Muscle of back (tissue), 13 donors: ENCODE measurements at places on chromosomes 2 and 18. TPM values are rescaled to one million over a fixed set of nuclear protein-coding genes. Genes with fewer than 3 reads are reported as not detected.

DLX1 gene
- 0.25 TPM for polyA plus RNA-seq

TBC1D8 gene
- polyA plus RNA-seq = 16.0 TPM

NDC80 gene
- polyA plus RNA-seq = 17.4 TPM

GRCh38 chr2:230938516-230939065 lies 13.5 kb upstream of the GPR55 start:
- DNase-seq = no peak

GRCh38 chr2:23106242-23106785 lies 278.7 kb upstream of the KLHL29 start:
- peak; percentile 13 for DNase-seq

- DNase-seq = no peak
Measured at GRCh38 chr2:236056141-236056540, 112.0 kb downstream of the GBX2 start.

CNOT11 gene
- 38.2 TPM for polyA plus RNA-seq

CACNB4 gene
- polyA plus RNA-seq = 4.8 TPM

DNA sequence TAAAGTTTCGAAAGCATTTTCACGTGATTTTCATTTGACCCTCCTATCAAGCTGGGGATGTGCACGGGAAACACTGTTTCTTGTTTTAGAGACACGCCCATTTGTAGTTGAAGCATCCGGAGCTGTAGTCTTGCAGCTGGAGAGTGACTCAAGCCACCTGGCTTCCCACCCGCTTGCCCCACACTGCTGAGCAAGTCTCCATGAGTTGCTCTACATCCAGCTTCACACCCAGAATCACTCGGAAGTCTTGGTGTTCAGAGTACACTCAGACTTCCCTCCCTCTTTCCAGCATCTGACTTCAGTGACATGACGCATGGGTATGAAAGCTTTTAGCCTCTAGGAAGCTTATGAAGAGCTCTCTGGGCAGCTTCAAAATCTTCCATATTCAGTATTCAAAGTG lies 262.4 kb downstream of the NBAS start:
- DNase-seq = no peak

DNA sequence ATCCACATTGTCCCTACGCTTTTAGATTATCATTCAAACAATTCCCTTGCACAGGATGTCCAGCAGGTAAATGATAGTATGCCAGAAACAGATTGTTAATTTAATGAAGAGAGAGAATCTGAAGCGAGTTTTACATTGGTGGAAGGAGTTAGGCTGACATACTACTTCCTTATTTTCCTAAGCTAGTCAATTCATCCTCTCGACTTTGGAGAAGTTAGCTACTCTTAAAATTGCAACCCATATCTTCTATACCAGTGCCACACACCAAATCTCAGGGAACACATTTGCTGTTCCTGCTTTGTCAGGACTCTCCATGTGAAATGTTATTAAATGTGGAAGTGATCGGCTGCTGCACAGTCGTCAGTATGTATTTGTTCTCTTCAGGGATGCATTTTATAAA lies 249.2 kb downstream of the NAPG start:
- DNase-seq = no peak

DNA sequence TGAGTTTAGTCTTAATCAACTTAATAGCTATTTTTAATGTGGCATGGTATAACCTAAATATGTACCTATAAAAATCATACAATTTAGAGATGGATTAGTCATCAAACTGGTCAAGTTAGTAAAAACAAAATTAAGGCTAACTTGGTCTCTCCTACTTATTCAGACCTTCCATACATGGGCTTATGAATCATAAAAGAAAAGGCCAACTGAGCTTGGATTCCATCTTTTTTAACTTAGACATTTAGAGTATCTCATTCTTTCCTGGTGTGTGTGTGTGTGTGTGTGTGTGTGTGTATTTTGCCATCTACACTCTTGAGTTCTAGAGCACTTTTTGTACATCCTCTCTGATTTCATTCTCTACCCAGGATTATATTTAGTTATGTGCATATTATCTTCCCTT lies 637.5 kb downstream of the PLCL1 start:
- DNase-seq = no peak

DNA sequence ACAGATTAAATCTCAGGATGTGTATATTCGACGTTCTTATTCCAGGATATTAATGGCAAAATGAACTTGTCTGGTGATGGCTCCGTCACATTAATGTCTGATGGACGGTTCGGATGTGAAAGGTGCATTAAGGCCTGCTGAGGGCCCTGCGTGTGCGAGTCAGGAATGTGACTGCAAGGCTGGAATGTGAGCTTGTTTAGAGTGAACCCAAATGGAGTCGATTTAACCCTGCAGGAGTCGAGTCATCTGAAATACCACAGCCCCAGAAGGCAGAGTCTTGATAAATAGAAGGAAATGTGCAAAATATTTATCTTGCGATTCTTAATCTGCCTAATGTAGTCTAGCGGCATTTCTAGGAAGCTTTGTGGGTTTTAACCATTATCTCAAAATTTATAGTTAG lies 44.3 kb downstream of the RDH14 start:
- DNase-seq = peak; percentile 58

TUBB8B gene
- polyA plus RNA-seq = not detected

DNA sequence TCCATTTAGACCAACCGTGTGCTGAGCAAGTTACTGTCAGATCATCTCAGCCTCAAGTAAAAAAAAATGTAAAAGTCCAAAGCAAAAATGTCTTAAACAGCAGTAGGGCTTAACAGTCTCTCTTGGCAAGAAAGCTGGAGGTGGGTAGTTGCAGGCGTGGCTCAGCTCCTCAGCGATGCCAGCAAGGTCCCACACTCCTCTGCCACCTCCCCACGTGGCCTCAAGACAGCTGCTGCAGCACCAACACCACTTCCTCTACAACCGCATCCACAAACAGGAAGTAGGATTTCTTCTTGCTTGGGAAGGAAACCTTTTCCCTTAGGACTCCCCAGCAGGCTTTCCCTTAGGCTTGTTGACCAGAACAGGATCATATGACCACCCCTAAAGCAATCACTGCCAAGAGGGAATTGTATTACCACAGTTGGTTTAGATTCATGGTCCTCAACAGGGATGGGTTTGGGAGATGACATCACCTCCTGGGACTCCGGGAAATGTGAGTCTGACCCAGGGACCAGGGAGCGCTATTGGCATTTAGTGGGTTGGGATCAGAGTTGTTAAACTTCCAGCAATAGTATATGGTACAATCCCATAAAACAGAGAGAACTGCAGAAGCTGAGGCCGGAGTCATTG lies 97.1 kb downstream of the MAPK4 start:
- no peak for DNase-seq

GRCh38 chr2:9165625-9166024 lies 41.0 kb upstream of the ASAP2 start:
- no peak for DNase-seq

- no peak for DNase-seq
Measured at GRCh38 chr2:9780368-9781130, 62.7 kb upstream of the TAF1B start.

DNA sequence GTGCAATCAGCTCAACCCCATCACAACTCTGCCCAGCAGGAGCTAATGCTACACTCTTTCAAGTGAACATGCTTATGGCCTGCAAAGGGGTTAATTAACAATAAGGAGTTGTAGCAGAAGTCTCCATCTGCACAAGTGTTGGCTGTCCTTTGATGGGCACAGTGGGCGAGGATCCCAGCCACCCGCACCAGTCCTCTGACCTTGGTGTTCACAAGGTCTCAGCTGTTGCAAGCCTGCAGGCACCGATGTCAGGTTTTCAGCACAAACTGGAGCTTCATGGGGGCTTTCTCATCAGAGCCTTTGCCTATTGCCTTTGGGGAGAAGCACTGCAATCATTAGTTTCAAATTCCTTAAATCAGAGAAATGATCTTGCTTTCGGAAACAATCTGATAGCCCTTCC lies 60.9 kb upstream of the TMEM178A start:
- no peak for DNase-seq

GRCh38 chr18:57913686-57914085 lies 110.6 kb upstream of the ATP8B1 start:
- no peak for DNase-seq

KIF3C gene
- 14.8 TPM for polyA plus RNA-seq

DNA sequence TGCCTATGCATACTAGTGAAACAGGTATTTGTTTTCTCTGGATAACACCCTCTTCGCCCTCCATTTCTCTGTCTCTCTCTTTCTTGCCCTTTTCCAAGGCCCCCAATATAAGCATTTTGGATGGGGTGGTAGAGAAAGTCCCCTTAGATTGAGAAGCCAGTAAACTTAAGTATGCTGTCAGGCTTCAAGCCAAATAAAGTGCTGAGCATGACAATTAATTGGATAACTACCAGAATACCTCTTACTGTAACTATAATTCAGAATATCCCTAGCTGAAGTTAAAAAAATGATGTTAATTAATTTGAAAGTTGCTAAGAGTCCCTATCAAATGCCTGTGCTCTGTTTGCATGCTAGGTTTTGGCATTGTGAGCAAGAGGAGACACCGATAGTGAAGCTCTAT lies 324.8 kb downstream of the PARD3B start:
- DNase-seq = no peak

- no peak for DNase-seq
Measured at GRCh38 chr2:11867926-11868325, 121.5 kb downstream of the LPIN1 start.

NMS gene
- polyA plus RNA-seq = not detected

GRCh38 chr18:78092901-78093300 lies 843.3 kb downstream of the GALR1 start:
- no peak for DNase-seq

- no peak for DNase-seq
Measured at GRCh38 chr2:64587561-64587960, 63.4 kb downstream of the AFTPH start.

GRCh38 chr2:31922542-31923408 lies 88.0 kb downstream of the MEMO1 start:
- no peak for DNase-seq

DNA sequence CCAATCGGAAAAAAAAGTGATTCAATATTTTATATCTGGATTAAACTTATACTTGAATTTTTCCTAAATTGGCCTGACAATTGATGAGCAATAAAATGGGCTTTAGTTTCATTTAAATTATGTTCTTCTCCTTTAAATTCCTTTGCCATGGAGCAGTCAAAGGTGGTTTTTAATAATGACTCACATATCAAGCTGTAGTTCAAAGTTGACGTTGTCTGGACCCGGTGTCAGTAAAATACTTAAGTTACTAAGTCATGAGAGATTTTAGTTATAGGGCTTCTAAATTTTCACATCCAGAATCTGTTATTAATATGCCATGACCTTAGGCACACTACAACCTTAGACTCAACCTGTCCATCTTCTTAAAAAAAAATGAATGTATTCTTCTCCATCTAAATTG lies 62.5 kb downstream of the CDH2 start:
- peak; percentile 52 for DNase-seq

DNA sequence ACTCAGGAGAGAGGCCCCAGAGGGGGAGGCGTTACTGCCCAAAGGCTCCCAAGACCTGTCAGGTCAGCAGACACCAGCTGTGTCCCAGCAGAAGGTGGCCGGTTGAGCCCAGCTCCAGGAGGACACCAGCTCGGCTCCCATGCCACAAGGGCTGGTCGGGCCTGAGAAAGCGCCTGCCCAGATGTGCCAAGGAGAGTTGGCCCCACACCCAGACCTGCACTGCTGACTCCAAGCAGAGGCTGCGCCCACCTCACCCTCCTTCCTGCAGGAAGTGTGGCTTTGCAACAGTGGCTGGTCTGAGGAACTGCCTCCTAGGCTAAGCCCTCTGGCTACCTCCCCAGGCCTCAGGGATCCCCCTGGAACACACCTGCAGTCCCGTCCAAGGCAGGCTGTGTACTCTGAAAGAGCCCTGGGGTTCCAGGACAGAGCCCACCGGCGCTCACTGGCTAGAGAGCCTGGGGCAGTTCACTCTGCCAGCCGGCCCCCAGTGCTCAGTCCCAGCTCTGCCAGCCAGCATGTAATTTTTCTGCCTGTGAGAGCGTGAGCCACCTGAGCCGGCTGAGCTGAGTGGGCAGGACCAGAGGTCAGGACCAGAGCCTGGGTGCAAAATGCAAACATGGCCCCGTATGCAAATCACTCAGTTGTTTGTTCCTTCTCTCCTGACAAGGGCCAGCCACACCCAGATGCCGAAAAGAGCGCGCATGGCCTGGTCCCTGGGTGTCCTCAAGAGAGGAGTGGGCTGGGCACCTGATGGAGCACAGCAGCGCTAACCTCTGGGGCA lies 36.9 kb upstream of the PTMA start:
- no peak for DNase-seq

- no peak for DNase-seq
Measured at GRCh38 chr2:237667893-237668292, 40.5 kb downstream of the LRRFIP1 start.

IWS1 gene
- 53.0 TPM for polyA plus RNA-seq

WDR43 gene
- 26.4 TPM for polyA plus RNA-seq

HADHB gene
- polyA plus RNA-seq = 115 TPM

DNA sequence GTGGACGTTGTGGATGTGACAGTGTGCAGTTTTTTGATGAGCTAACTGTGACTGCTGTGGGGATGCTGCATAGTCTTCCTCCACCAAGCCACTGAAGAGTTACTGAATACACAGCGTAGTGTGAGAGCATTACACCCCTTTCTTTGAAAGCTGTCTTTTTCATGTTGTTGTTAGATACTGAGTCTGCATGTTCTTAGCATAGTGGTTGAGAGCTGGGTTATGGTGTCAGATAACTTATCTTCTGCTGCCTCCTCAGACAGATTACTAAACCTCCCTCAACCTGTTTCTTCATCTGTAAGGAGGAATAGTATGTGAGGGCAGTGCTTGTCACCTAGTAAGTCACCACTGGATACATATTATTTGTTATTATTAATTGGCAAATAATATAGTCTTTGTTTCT lies 63.2 kb downstream of the CEP192 start:
- no peak for DNase-seq

DNA sequence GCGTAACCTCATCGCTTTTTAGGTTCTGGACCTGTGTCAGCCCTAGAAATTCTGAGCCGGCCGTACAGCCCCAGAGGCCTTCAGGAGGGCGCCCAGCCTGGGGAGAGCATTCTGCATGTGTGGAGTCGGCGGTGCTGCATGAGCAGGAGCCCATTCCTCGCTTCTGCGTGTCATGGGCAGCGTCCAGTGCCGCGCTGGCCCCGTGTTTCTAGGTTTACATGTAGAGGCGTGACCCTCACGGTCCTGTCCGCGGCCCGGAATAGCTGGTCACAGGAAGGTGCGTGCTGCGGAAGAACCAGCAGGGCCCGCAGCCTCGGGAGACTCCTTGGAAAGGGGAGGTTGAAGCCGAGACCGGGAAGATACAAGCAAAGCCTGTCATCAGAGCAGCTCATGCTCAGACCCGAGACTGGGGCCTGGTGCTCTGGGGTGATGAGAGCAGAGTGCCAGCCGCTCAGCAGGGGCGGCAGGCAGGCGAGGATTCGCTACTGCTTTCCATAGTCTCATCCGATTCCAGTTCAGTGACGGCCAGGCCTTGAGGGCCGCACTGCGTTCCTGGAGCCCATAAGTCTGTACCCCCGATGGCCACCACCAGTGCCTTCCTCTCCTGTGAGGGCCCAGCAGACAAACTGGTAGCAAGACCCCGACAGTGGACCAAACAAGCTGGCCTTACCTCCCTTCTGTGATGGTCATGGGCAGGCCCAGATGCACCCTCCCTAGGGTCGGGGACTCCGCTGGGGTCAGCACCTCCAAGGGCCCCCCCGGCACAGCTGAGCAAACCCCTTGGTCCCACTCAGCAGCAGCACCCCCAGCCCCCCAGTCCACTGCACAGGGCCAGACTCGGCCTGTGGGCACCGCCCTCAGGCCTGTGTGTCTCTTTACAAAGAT lies 15.6 kb upstream of the NFATC1 start:
- DNase-seq = no peak

GRCh38 chr18:34809451-34810072 lies 99.5 kb downstream of the DTNA start:
- DNase-seq = no peak
